ENCODE measurements at places on chromosomes 13 and 19.

DNA sequence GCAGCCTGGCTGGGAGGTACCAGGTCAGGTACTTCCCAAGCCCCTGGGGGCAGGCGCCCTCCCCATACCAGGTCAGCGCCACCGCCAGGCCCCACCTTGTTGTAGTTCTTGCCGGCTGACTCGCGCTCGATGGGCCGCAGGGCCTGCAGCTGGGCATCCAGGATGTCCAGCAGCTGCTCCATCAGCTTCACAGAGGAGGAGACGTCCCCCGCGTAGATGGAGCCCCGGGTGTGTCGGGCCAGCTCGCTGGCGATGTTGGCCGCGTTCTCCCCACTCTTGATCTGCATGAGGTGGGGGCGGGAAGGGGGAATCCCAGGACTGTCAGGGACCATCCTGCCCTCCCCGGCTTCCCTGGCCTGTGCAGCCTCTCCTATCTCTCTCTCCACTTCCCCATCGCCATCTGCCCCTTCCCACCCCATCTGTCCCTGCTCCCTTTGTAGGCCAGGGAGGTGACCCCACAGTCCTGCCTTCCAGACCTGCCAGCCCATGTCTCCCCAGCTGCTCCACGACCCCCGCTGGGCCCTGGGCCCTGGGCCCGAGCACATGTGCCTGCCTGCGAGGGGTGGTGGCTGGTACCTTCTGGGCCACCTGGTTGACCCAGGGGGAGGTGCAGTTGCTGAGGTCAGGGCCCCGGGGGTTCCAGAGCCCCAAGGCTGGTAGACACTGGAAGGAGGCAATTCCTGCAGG, 23.8 kb upstream of the ASF1B start:
- DNase-seq, result no peak

- no peak for DNase-seq
Measured at GRCh38 chr13:94712287-94712811, at the start of gene SOX21. TSS of gene SOX21 (minus strand) at chr13:94712545. CDS start at chr13:94712049, 496 bp downstream.

DNA sequence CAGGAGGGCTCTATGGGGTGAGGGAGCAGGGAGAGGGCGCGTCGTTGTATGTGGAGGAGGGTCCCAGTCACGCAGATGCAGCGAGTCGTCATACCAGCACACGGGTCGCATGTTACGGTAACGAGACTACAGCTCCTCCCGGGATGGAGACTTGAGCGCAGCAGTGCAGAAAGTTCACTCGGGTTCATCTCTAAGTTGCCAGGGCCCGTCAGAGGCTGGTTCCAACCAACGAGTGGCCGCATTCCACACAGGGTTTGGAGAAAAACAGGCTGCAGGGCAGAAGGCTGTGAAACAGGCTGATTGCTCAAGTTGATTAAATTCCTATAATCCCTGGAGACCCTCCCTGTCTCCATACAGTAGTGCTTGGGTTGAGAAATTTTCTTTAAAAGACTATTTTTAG, 21.9 kb upstream of the TTYH1 start:
- no peak for DNase-seq

DNA sequence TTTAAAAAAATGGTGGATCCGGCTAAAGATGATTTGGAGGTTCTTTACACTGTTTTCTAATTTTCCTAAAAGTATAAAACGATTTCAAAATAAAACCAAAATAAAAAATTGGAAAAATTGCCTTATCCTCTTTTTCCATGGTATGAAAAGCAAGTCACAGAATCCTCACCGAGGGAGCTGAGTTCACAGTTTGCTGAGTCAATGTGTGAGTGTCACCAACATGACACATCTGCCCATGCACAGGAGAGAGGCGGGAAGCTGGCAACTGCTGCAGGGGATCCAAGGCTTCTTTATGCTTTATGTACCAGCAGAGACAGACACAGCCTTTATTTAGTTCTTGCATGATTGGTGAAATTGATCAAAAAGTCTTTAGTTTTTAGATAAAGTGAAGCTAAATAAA, 157.8 kb downstream of the TNFSF13B start:
- no peak for DNase-seq

- peak; percentile 84 for DNase-seq
Measured at GRCh38 chr19:19459707-19460251, 54.3 kb downstream of the GATAD2A start.

GRCh38 chr19:47226426-47227351, 4.3 kb downstream of the BBC3 start:
- DNase-seq, result peak; percentile 79

DNA sequence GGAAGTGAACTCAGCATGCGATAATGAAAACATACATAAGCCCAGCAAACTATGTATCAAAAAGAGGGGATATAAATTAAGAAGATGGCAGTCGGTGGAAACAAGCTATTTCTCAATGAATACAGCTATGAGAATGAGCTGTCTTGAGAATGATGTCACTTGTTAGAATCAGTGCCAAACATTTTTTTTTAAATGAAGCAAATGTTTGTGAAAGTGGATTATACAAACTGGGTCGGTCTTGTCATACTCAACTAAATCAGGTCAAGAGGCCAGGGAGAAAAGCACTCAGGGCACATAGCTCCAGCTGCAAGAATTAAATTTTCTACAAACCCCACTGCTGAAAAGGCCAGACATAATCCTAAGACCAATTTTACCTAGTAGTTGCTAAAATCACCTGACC, 1048.4 kb downstream of the SLITRK1 start:
- DNase-seq, result no peak

- DNase-seq, result no peak
Measured at GRCh38 chr13:27556109-27556508, 64.2 kb downstream of the LNX2 start.

GRCh38 chr19:55585658-55586339, 5.2 kb upstream of the ZNF579 start:
- DNase-seq, result no peak

- DNase-seq, result no peak
Measured at GRCh38 chr13:43307921-43308433, 284.6 kb downstream of the DNAJC15 start.

- no peak for DNase-seq
Measured at GRCh38 chr19:6500837-6501739, 1.0 kb downstream of the TUBB4A start.

DNA sequence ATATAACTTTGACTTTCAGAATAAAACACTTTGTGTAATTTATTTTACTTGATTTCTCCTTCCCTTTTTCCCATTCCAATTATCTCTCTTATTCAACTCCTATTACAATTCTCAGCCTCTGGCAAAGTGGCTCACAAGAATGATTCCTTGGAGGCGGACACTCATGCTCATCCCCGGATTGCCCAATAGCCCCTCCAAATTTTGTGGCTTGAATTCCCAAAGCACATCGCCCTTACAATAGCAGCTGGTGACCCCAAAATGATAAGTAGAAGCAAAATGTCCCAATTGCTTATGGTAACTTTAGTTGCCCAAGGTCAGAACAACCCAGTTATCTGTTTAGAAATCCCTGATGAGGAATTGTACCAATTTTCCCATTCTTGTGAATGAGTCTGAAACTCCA, 1523.5 kb upstream of the PRR20A start:
- DNase-seq, result no peak

DNA sequence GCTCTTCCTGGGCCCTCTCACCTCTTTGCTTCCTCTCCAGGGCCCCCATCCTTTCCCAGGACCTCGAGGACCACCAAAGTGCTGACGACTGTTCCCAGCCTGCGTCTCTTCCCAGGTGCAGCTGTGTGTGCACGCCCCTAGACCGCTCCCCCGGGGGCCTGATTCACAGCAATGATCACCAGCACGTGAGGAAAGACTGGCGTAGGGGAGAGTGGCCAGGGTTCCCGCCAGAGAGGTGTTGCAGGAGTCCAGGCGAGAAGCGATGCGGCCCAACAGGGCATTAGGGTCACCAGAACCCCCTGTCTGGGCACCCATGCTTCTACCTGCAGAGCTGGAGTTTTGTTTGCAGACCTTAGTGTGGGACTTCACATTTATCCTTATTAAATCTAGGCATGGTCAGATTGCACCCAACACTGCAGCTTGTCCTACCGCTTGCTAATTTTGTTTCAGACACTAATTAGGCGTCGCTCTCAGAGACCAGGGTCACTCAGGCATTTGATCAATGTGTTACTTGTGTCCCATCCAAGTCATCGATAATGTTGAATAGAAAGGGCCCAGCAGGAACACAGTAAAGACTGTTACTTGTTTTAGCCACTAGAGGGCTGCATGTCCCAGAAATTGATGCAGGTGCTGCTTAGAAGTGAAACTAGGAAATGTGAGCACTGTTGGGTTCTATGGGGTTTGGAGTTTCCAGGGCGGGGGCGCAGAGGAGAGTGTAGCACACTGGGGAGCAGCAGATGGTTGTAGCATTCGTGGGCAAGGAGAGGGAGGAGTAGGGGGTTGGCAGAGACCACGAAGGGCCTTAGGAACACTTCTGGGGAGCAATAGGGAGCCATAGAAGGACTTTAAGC, 53.2 kb downstream of the CDADC1 start:
- DNase-seq, result peak; percentile 69

GRCh38 chr19:54952591-54953344, 5.4 kb upstream of the NLRP7 start:
- no peak for DNase-seq

GRCh38 chr13:112806739-112807652, 117.2 kb downstream of the ATP11A start:
- DNase-seq, result no peak

DNA sequence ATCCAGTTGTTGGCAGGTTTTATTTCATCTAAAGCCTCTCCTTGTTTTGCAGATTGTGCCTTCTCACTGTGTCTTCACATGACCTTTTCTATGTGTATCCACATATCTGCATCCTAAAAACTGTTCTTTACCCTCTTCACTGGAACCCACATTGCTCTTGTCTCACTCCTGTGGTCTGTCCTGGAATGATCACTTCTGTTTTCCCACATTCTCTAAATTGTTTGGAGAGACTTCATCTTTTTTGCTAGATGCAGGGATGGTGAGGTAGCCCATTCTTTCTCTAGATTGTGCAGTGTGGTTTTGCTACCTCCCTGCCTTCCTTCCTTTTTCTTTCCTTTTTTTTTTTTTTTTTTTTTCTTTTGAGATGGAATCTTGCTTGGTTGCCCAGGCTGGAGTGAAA, 608.6 kb upstream of the MIR17HG start:
- DNase-seq, result no peak

DNA sequence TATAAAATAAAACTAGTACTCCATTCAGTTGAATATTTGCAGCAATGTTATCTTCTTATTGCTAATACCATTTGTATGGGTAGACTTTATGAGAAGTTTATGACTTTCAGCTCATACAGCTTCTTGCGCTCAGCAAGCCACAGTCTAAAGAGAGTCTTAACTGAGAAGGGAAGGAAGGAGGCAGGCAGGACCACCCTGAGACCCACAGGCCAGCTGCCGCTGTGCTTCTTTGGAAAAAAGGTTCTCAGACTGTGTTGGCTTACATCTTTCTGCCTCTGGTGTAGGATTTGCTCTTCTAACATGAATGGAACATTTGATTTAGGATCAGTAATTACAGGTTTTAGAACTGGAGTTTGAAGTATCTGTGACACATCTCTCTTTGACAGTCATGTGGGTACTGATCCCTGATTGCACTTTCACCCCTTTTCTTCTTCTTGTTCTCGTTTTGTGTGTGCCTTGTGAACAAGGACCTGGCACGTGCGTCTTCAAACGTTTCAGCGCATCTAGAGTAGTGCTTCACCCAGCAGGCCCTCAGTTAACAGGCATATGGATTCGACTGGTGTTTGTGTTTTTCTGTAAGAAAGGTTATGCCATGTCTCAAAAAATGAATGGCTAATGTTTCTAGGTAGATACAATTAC, 7.1 kb upstream of the GPR18 start:
- DNase-seq, result no peak

DNA sequence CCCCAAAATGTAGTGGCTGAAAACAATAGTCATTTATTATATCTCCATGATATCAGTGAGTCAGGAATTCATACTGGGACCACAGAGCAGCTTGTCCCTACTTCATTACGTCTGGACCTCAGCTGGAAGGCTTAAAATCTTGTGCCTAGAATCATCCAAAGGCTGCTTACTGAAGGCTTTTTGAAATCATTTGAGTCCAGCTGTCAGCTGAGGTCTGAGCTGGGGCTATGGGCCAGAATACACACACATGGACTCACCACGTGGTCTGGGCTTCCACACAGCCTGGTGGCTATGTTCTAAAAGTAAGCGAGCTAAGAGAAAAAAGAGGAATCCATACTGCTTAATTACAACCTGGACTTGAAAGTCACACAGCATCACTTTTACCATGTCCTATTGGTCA, 209.2 kb downstream of the KCTD12 start:
- no peak for DNase-seq

DNA sequence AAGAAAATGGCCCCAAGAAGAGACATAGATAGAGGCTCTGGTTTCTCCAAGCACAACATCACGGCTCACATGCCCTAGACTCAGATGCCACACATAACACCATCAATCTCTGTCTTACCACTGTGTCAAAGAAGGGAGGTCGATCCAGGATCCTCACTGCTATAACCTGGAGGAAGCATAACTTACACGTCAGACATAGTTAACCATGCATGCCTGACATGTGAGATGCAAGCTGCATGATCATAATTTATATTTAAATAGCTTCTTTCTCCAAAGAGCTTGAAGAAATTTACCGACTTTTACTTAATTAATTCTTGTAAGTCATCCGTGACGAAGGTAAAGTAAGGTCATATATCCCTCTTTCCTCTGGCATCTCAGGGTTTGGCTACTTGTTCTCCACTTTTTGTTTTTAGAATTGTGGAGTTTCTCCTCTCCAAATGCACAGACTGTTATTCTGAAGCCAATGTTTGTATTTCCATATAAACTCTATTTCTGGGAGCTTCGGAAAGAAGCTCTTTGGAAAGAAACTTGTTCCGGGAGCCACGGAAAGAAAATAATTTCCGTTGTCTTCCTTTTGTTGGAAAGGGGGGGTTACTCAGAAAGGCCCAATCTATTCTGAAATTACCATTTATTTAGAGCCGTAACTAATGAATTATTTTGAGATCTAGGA, 205.6 kb downstream of the LHFPL6 start:
- DNase-seq, result no peak

DNA sequence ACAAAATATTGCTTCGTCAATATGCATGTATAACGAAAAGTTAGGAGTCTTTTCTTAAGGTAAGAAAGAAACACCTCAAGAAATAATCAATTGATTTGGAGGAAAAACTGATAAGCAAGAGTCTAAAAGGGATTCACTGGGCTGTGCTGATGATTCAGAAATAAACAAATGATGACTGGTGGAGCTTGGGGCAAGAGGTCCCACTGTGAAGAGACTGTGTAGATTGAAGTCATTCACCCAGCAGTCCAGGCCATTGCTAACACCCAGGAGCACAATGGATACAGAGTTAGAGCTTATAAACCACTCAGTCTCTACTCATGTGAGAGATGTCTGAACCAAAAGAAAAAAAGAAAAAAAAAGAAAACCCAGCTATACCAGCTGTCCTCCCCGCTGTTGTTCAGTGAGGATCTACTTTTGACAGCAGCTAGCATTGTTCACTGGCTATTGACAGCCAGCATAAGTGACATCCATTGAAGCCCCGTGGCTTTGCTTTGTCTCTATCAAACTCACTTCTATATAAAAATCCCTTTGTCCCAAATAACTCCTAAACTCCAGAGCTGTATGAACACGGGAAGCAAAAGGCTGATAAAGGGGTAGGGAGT, 255.5 kb downstream of the KCTD12 start:
- no peak for DNase-seq

DNA sequence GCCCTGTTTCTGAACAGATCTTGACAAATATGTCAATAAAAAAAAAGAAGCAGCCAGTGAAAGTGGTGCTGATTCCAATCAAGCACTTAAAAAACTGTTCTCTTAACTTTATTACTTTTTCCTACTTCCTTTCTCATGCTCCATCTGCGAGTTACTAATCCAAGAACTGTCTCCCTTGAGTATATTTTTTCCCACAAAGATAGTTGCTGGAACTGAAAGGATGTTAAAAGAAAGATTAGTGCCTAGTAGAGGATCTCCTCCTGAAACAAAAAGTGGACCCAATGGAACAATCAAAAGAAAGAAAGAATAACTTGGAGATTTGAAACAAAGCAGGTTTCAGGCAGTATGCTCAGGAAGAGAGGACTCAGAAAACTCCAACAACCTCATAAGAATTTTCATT, 1034.8 kb downstream of the PCDH17 start:
- no peak for DNase-seq

All from immature natural killer cell (primary cell).